ENCODE measurements at places on chromosomes 6 and 20.

GRCh38 chr20:32155017-32155981, 45.8 kb downstream of the TM9SF4 start:
- DNase-seq: peak; percentile 55

DNA sequence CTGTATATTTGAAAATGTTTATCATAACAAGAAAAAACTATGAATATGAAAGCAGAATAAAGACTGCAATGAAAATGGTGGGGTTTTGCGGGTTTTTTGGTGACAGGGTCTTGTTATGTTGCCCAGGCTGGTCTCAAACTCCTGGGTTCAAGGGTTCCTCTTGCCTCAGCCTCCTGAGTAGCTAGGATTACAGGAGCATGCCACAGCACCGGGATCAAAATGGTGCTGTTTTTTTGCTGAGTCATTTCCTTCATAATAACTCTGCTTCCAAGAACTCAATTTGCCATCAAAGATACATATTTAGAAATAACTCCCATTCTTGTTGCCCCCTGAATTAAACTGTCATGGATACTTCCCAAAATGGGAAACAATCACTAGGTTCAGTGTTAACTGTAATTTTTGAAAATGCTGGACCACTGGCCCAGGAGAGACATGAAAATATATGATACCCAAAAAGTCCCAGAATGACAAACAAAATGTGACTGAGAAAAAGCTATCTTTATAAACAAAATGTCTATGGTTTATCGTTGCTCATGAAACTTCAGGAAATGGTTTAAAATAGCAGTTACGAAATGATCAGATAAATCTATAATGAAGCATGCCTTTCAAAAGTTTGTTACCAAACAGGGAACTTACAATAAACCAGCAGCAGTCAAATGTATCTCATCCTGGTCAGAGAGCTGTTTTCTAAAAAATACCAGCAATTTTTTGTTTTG, 32.2 kb downstream of the ILRUN start:
- DNase-seq: no peak

DNA sequence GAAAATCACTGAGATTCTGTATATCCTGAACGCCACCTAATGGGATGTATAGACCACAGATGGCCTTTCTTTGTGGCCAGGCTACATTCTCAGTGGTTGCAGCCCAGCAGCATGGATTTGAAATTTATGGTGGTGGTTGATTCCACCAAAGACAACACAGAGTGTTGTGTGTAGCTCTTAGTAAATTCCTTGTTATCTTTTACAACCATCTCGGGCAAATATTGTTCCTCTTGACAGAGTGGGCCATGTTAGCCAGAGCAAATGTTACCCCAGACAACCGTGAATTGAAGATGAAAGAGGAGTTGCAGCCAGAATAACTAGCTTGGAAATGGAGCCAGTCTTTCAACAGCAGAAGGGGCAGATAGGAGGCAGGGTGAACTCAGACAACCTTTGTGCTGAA, 39.5 kb downstream of the SLC24A3 start:
- DNase-seq: no peak

- no peak for DNase-seq
These were observed 50.6 kb downstream of the BPIFB1 start for GRCh38 chr20:33333616-33334015.

GRCh38 chr6:130018744-130019325, 454 bp downstream of the L3MBTL3 start:
- no peak for DNase-seq
